ENCODE measurements at places on chromosomes 12 and 14.

DNA sequence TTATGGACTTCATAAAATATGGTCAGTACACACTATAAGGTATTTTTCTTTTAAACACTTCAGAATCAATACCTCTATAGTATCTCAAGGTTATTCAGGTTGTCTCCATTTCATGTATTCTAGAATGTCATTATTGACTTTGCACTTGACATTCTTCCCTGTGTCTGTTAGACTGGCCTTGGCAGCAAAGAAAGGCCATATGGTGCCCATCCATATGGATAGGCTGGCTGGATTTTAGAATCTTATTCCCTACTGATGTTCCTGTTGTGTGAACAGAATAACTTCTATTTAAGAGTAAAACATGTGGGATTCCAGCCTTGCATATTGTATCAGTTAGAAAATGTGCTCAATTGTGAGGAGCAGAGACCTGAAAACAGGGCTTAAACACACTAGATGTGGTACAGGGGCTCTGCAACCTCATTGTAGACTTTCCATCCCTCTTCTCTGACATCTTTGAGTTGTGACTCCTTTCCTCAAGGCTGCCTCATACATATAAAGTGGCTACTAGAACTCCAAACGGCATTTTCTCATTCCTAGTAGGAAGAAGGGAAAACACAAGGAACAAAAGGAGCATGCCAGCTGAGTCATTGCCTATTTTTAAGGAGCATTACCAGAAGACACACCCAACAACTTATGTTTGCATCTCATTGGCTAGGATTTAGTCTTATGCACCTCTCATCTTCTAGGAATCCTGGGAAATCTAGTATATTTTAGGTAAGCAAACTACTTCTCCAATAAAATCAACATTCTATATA lies 221.2 kb upstream of the TMPO start:
- DNase-seq: no peak

- no peak for DNase-seq
Measured at GRCh38 chr14:31026077-31026449, at the start of gene STRN3. Gene STRN3, minus strand, starts transcription at chr14:31026379. Its CDS starts 194 bp downstream, at chr14:31026185.

DNA sequence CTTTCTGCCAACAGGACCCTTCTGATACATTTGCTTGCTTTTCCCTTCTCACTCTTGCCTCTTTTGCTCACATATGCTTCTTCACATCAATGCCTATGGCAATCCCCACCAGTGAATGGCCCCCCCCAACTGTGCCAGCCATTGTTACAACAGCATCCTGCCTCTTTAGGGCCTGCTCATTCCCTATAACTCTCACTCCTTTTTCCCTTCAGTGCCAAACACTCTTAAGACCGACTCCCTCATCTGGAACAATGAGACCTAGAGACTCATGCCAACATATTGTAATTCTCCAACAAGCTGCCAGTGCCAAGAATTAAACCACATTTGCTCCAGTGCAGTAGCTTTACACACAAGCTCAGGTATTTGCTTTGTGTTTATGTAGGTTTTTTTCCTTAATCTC lies 189.0 kb downstream of the SOX5 start:
- DNase-seq: no peak

- no peak for DNase-seq
Measured at GRCh38 chr12:55847033-55847432, 4.3 kb upstream of the MMP19 start.

DNA sequence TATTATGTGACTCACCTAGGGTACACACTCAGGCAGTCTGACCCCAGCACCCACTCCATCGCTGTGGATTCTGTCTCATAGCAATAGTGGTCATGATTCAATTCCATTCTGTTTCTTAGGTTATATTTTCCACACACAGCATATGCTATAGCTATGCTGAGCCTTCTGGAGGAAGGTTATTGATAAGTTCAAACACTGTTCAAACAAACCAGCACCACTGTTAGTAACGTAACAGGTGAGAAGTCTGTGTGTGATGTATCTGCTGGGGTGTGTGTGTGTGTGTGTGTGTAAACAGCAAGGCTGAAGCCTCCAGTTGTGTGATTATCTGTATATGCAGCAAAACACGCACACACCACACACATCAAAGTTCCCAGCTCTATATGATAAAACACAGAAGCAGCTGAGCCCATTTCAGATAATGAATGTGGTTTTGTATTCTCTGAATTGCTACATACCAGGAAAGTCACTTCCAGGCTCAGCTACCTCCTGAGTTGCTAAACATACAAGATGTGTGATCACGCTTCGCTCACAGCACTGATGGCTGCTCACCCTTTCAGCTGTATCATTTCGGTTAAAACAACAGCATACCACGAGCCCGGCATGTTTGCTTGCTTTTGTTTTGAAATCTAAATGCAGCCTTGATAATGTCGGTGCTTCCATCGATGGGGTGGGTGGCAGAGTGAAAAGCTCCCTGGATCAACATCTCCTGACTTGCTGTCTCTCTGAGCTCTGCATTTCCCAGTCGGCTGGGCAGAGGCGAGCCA lies 6.8 kb upstream of the SYNE3 start:
- no peak for DNase-seq

- DNase-seq: no peak
Measured at GRCh38 chr12:98592825-98593322, 612 bp upstream of the SLC25A3 start.

GRCh38 chr12:95646781-95647190 lies 95.5 kb upstream of the USP44 start:
- DNase-seq: no peak

- DNase-seq: no peak
Measured at GRCh38 chr12:53700567-53700966, 24.7 kb upstream of the ATP5MC2 start.

GRCh38 chr14:67515386-67516079 lies 17.6 kb upstream of the PLEKHH1 start:
- DNase-seq: no peak

GRCh38 chr14:100336618-100337530 lies 13.7 kb downstream of the SLC25A47 start:
- DNase-seq: no peak

GRCh38 chr12:12126551-12126950 lies 55.8 kb downstream of the BCL2L14 start:
- no peak for DNase-seq

GRCh38 chr14:24670594-24670993 lies 36.6 kb upstream of the GZMB start:
- no peak for DNase-seq

DNA sequence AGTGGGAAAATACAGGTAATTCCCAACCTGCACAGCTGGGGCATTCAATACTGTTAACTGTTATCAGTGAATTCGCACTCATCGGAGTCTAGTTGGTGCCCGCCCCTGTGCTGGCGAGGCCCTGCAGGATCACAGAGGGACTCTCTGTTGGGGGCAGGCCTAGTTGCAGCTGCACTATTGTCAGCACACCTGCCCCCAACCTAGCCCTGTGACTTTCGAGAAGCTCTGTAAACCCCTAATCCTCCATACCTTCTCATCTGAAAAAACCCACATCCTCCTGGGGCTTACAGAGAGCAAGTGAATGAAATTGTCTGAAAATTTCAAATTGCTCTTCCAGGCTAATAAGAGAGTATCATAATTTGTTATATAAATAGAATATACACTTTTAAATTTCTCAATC lies 132.2 kb upstream of the NUDT4 start:
- no peak for DNase-seq

DNA sequence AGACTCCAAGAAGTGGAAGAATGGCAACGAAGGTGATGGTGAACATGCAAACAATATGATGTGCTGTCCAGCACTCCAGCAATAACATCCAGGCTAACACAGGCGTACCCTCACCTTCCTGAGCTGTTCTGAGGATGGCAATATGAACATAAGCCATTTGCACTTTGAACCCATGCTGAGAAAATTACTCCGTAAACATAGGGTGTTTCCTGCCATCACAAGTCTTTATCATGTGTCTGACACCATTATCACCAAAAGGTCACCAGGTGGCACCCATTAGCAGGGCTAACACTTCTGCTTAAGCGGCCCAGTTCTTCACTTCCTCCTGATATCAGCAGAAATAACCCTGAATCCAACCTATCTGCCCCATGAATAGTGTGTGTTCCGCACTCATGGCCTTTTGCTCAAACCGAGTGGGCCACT lies 482.8 kb downstream of the MED13L start:
- no peak for DNase-seq

- no peak for DNase-seq
Measured at GRCh38 chr12:32104572-32105355, 1.9 kb upstream of the BICD1 start.

- no peak for DNase-seq
Measured at GRCh38 chr12:20627001-20627588, 68.0 kb upstream of the SLCO1C1 start.

- no peak for DNase-seq
Measured at GRCh38 chr14:104843442-104844305, 21.4 kb upstream of the CEP170B start.
